ENCODE measurements at places on chromosomes 2 and 18.
A peak's percentile ranks its signal among the peaks of the same experiment; 100 is the strongest.

DNA sequence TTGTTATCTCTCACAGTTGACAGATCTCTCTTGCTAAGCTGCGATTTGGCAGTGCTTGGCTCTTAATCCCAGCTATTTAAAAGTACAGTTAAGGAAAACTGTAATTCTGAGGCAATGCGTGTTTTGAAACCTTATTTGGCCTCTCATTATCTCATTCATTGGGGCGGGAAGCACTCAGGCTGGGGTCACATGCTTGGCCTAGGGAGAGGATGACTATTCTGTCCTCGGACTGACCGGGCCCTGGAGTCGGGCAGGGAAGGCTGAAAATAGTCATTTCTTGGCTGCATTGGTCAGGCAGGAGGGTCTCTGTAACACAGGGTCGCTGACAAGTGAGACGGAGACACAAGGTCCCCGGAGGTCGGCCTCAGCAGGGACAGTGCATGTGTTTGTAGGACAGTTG lies 20.2 kb upstream of the EMILIN2 start:
- no peak for DNase-seq

GRCh38 chr2:227191367-227191766 lies 26.9 kb downstream of the COL4A3 start:
- no peak for DNase-seq

GRCh38 chr18:70674896-70675295 lies 386.1 kb downstream of the SOCS6 start:
- DNase-seq = no peak

DNA sequence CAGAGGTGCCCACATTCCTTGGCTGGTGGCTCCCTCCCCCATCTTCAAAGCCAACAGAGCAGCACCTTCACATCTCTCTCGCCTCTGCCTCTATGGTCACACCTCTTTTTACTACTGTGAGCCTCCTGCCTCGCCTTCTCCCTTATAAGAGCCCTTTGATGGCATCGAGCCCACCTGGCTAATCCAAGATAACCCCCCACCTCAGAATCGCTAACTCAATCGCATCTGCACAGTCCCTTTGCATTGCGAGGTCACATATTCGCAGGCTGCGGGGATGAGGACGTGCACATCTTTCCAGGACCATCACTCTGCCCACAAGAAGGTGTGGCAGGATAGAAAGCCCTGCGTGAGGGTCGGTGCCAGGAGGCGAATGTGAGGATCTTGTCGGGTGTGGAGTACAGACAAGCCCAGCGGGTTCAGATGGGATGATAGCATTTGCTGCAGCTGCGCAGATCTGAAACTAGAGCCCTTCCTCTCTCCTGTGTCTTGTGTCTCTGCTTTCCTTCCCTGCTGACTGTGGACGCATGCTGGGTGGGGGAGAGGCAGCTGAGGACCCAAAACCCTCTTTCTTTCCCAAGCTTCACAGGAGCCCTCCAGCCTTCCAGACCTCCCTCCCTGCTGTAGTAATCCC lies 148.3 kb upstream of the HDAC4 start:
- DNase-seq = no peak

GRCh38 chr18:74517236-74517630 lies 17.1 kb upstream of the CNDP1 start:
- no peak for DNase-seq

DNA sequence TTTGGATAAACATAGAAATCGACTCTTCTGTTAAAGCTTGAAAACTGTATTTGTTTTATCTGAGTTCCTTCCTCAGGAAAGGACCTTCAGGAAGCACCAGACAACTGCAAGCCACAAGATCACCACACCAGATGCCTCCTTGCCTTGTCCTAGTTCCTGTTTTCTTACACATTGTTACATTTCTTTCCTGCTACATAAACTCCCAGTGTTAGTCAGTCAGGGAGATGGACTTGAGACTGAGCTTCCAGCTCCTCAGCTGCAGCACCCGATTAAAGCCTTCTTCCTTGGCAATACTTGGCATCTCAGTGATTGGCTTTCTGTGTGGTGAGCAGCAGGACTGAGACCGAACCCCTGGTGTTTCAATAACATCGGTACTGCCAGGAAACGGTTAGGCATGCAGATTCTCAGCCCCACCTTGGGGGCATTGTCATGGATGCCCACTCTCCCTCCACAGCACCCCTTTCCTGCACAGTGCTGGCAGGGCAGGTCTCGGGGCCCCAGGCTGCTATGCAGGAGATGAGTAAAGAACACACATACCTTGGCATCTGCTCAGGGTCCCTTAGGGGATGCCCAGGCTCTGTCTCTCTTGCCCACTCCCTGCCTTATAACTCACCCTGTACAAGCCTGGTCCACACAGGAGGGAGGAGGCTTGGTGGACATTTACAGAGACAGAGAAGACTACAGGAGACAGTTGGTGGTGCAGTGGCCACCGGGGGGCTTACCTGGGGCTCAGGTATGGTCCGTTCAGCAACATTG lies 32.6 kb downstream of the ANKMY1 start:
- no peak for DNase-seq

GRCh38 chr18:59620381-59620780 lies 76.8 kb downstream of the CCBE1 start:
- no peak for DNase-seq

DNA sequence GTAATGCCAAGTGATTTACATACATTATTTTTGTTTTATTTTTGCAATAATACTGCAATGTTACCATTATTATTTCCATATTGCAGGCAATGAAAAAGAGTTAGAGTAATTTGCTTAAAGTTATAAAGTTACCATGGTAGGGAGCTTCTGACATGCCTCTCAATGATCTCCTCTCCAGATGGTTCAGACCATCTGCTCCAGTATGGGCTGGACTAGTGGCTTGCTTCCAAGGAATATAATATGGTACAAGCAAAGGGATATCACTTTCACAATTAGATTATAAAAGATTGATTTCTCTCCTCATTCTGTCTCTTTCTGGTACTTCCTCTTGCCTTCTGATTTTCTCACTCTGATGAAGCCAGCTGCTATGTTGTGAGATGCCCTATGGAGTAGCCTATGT lies 245.4 kb downstream of the INSIG2 start:
- DNase-seq = peak; percentile 90

- DNase-seq = no peak
Observed at GRCh38 chr2:121993682-121994081, 238.2 kb downstream of the TSN start.

- DNase-seq = no peak
Observed at GRCh38 chr2:239432174-239432573, 31.4 kb upstream of the HDAC4 start.

DNA sequence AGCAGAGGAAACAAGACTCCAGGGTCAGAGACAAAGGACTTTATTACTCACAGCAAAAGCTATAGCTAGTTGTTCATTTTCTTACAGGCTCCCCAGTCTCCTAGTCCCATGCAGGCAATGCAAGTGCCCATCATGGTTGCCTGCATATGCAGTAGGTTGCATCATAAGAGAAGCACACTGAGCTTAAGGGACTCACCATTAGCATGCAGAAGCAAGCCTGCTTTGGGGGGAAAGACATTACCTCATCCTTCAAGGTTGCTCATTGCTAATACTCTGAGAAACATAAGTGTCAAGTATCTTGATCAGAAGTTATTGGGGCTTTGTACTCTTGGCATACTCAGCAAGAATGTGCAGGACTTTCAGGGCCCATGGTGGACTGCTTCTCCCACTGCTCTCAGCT lies 114.6 kb upstream of the CCDC68 start:
- DNase-seq = no peak

DNA sequence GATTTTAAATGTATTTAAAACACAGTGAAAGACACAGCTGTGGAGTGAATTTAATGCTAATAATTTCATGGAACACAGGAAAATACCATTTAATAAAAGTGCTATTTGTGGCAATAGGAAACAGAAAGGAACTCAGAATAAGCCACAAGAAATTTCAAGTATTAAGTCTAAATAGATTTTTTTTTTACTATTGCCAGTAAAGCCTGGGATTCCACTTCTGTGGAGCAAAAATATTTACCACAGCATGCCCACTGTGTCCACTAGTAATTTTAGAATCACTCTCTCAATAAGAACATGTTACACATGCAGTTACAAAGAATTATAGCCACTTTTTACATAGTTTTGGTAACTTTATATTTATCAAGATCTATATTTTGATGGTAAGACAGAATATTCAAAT lies 17.2 kb downstream of the KCTD18 start:
- DNase-seq = no peak
